ENCODE measurements at places on chromosomes 3 and 15. TPM values are rescaled to one million over a fixed set of nuclear protein-coding genes. Genes with fewer than 3 reads are reported as not detected.

The GABRB3 gene
- not detected for total RNA-seq

The BNC1 gene
- total RNA-seq, result not detected

The A4GNT gene
- not detected for total RNA-seq

The CCR4 gene
- total RNA-seq, result 42.5 TPM

The DUOXA2 gene
- not detected for total RNA-seq

The CHRNA5 gene
- 2.7 TPM for total RNA-seq

The SPESP1 gene
- total RNA-seq, result 0.56 TPM

The RLBP1 gene
- not detected for total RNA-seq

The TRH gene
- total RNA-seq, result not detected

The ADIPOQ gene
- total RNA-seq, result not detected

The NR2F2 gene
- not detected for total RNA-seq

The B3GNT5 gene
- 2.0 TPM for total RNA-seq

All from T-helper 1 cell treated with Interleukin-12 subunit alpha and Interleukin-12 subunit beta and Interleukin-4 antibody, amounts not matched to agents 30 ng/mL and 1 ng/mL, for 36 hours (primary cell).